ENCODE measurements at places on chromosomes 4 and X.

GRCh38 chr4:158170691-158171561, 1.9 kb downstream of the GASK1B start:
- peak; percentile 7 for DNase-seq

DNA sequence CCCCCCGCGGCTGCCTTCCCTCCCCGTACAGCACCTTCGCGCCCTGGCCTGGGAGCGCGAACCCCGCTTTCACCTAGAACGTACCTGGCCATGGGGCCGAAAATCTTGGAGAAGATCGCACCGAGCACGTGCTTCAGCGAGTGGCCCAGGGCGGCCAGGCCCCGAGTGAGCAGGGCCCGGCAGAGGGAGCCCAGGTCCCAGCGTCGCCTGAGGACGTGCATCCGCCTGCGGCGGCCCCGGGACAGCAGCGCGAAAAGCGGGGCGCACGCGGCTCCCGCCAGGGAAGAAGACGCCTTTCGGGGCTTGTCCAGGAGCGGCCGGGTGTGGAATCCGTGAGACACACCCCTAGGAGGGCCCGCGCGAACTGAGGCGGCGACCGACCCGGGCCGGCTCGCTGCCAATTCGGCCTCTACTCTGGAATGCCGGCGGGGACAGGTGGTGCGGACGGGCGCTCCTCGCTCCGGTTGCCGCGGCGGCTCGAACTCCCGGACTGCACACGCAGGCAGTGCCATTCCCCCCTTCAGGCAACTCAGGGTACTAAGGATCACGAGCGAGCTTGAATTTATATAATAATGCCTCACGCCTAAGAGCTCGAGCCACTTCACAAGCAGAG, at the start of gene HS6ST2:
Gene HS6ST2, minus strand, starts transcription at position 539 of the 613 bp plus-strand sequence.
- no peak for DNase-seq

- no peak for DNase-seq
Measured at GRCh38 chr4:75630937-75631329, 605 bp upstream of the CDKL2 start.

- no peak for DNase-seq
Measured at GRCh38 chr4:20347531-20347930, 95.8 kb downstream of the SLIT2 start.

GRCh38 chr4:91058345-91058744, 931.2 kb downstream of the CCSER1 start:
- no peak for DNase-seq

- no peak for DNase-seq
Measured at GRCh38 chrX:3407121-3407520, 60.7 kb upstream of the MXRA5 start.

GRCh38 chr4:148030193-148030873, 298.4 kb downstream of the ARHGAP10 start:
- no peak for DNase-seq

- no peak for DNase-seq
Measured at GRCh38 chr4:24770667-24771066, 24.7 kb upstream of the SOD3 start.

GRCh38 chrX:137034508-137034872, 695 bp upstream of the GPR101 start:
- no peak for DNase-seq

GRCh38 chr4:38455092-38455862, 208.7 kb upstream of the KLF3 start:
- no peak for DNase-seq

DNA sequence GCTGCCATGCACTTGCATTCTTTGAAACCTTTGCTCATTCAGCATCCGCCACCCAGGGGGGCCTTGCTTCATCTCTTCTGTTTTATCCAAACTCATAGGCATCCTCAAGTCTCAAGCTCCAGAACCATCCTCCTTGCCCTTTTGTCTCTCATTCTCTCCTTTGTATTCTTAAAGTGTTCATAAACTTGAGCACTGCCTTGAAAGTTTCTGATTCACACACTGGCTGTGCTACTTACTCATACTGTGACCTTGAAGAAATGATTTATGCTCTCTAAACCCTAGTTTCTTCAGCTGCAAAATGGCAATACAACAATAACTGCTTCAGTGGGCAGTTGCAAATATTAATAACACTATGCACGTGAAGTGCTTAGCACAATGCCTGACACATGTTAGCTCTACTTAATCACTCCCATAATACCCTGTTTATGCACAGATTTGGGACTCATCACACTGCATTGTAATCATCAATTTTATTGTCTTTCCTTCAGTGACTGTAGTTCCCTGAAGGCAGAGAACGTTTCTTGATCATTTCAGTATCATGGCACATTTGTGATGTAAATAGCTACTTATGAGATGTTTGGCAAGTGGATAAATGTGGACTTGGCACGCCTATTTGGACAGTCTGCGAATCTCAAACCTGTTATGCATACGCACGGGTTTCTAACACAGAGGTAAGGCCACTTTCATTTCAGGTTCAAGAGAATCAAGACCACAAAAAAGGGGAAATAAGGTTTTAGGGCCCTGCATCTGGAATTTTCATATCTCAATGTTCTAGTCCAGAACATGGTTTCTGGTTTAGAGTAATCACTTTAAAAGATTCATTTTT, 291.0 kb downstream of the LDB2 start:
- no peak for DNase-seq

- no peak for DNase-seq
Measured at GRCh38 chr4:154471032-154471431, 20.6 kb downstream of the DCHS2 start.

GRCh38 chrX:120304256-120304655, 7.0 kb downstream of the TMEM255A start:
- no peak for DNase-seq

GRCh38 chr4:128347175-128347868, 59.7 kb upstream of the PGRMC2 start:
- DNase-seq = no peak

DNA sequence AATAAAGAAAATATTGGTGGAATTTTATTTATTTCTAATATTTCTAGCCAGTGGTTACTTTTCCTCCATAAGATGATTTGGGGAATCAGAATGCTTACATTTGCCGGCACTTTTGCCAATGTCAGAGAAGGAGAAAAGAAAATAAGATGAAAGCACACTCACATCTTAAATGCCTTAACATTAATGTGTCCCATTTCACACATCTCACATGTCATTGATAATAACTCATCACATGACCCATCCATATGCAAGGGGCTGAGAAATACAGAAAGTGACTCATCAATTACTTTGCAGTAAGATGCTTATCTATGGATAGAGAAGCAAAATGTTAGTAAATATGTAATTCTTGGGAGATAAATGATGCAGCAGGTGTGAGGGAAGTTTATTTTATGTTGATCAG, 1531.0 kb downstream of the PCDH7 start:
- DNase-seq = no peak

DNA sequence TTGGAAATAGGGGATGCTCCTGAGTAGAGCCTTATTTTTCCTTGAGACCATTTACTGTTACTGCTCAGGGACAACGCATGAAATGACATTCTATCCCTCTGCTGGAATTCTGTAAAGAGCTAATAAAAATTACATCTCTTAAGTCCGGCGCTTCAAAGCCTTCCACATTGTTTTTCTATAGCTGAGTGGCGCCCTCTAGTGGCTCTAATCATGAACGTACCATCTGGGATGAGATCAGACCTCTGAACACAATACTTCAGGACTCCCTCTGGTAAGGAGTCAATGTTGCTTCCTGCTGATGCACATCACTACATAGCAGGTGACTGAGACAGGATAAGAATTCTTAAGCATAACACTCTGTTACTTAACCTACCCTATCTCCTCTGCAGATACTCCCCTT, 6.0 kb downstream of the HMGN5 start:
- DNase-seq = peak; percentile 36

GRCh38 chr4:5460106-5460801, 248.1 kb downstream of the EVC2 start:
- no peak for DNase-seq

DNA sequence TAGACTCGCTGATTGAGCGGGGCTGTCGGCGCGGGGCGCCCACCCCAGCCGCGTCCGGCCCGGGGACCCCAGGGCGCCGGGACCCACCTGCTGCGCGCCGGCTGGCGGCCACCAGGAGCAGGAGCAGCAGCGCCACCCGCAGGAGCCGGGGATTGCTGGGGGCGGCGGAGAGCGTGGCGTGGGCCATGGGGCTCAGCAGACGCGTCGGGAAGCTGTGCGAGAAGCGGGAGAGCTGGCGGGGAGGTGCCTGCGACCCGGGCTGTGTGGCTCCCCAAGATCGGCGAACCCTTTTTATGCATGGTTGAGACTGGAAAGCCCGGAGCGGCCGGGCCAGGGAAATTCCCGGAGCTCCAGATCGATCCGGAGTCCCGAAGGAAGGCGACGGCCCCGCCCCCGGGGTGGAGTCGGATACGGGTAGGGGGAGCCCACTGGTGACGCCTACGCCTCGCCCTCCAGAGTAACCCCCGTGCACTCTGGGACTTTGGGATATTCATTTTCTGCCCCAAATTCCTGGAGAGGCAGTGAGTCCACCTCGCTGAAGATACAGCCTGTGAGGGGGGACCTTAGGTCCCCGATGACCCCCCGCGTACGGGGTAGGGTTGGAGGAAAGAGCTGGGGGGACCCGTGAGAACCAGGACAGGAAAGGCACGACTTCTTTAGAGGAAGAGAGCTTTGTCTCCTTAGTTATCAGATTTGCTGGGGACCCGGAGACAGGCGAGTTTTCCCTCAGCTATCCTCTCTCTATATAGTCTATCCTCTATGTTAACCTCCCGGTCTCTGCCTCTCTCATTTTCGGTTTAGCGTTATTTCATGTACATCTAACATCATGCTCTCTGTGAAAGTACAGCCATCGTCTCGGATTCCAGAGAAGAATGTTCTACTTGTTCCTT, at the start of gene CXCL3:
Gene CXCL3, minus strand, starts transcription at position 265 of the 890 bp plus-strand sequence. Its CDS starts 78 bp downstream, at position 187.
- DNase-seq = peak; percentile 5

GRCh38 chr4:76354517-76355473, 48.3 kb downstream of the STBD1 start:
- no peak for DNase-seq

DNA sequence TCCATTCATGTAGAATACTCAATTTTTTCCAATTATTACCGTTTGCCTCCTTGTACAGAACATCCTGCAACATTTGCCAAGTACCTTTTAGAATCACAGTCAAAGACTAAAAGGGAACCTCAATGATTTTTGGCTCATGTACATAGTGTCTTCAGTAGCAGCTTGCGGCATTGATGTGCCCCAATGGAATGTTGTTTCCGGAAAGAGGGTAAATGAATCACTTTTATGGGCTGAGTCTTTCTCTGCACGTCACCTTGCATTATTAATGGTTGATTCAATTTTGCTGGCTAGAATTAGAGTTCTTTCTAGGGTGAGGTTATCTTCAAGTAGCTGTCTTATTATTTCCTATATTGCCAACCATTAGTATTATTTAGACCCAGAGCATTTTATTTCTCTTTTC, 116.9 kb upstream of the GABRA2 start:
- DNase-seq = no peak

GRCh38 chr4:79551555-79551954, 143.5 kb upstream of the GK2 start:
- no peak for DNase-seq

DNA sequence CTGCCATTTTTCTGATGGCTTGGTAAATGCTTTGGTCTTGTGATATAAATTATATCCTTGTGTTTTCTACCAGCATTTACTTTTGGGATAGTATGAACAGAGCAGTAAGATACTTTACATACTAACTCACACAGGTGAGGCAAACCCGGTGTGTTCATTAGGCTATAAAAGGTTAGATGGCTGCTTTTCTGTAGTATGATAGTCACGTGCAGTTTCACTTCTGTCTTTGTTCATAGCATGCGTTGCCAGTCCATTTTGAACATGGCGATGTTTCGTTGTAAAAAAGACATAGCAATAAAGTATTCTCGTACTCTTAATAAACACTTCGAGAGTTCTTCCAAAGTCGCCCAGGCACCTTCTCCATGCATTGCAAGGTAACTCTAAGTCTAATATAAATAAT, 88.4 kb downstream of the KLHL8 start:
- no peak for DNase-seq

- DNase-seq = no peak
Measured at GRCh38 chr4:169013396-169013795, 3.3 kb upstream of the CBR4 start.

DNA sequence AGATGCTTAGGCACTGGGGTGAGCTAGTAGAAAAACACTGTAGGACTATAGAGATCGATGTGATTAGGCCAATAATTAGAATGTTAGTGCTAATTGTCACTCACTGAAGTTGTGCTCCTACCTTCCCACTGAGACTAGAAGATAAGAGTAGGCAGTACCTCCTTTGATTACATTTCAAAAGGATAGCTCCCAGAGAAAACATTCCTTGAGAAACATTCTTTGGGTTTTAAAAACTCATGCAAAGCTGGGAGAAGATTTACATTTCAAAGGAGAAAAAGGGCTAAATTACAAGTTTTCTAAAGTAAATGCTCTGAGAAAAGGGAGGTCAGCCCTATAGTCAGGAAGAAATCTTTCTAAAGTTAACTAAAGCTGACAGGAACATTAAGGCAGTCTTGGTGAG, 860.3 kb upstream of the NDST4 start:
- DNase-seq = no peak

GRCh38 chr4:146462251-146462650, 59.5 kb downstream of the SLC10A7 start:
- no peak for DNase-seq

DNA sequence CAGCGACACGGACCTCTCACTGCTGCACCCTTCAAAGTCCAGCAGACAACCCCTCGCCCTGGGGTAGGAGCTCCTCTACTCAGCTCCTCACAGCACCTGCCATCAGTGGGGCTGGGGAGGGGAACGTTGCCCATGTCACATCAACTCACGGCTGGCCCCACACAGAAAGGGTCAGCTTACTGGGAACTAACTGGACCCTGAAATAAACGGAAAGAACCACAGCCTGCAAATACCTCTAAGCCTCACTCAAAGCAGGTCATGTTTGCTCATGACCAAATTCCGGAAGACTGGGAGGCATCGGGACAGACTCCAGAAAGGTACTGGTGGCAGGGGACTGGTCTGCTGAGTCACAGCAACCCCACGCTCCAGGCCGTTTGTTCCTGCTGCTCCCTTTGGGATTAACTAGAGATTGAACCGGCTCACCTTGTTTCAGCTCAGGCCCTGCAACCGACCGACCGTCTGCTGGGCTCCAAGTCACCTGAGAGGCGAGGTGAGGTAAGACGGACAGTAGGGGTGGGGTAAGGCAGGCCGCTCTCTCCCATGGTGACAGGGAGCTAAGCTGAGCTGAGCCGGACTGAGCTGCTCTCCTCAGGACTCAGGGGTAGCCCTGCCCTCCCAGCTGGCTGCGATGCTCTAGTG, 5.6 kb downstream of the G6PD start:
- no peak for DNase-seq

DNA sequence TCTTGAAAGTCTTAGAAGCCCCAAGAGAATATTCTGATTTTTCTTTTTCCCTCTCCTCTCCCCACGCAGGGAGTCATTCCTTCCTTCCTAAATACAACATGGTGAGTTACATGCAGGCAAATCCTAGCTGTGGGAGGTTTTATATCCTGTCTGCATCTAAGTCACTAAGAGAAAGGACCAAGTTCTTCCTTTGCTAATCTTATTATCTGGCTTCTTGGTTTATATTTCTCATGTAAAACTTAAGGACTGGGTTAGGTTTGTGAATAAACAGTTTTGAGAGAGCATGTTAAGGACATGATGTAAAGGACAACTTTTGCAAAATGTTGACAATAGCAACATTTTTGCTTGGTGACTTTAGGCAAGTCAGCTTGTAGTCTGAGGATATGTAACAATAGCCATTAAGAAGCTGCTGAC, 5.1 kb upstream of the CXCL9 start:
- no peak for DNase-seq

GRCh38 chr4:98630737-98631454, 27.5 kb downstream of the TSPAN5 start:
- DNase-seq = no peak

- no peak for DNase-seq
Measured at GRCh38 chr4:52657618-52658501, 1.2 kb downstream of the USP46 start.

- DNase-seq = no peak
Measured at GRCh38 chr4:98838977-98839618, 89.8 kb downstream of the EIF4E start.

All from stimulated activated CD4-positive, alpha-beta T cell treated with anti-CD3 and anti-CD28 coated beads, TNF-alpha, amount 100 ng/mL, for 24 hours (primary cell).